ENCODE measurements at places on chromosomes 5 and 9.

DNA sequence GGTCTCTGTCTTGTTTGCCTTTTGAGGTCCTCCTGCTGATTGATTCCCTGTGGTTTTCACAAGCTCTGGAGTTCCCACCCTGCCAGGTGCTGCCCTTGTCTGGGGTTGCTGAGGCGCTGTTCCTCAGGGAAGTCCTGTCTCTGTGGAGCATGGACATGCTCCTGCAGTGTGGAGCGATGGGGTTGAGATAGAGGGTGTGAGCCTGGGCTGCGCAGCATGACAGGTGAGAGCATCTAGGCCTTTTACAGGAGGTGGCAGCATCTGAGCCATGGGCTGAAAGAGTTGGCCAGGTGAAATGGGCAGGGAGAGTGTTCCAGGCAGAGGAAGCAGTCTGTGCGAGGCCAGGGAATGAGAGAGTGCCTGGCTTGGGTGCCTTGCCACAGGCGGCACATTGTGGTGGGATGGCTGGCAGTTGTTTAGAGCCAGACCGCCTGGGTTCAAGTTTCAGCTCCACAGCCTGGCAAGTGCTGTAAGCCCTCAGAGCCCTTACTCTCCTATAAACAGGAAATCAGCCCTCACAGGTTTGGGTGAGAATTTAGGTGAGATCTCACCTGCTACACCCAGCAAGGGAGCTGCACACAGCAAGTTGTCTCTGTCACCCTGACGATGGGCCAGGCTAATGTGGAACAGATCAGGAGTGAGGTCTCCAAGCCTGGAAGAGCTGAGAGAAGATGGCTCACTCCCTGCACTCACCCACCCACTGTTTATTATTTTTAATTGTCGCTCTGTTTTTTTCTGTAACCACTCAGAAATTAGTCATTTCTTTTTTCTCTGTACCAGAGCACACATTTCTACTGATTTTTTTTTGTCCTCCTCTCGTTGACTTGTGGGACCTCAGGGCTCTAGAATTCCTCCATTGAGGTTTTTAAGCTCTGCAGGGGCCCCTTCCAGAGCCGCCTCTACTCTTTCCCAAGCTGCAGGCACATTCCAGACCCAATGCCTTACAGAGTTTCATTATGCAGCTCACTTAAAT lies 19.6 kb downstream of the TCOF1 start:
- DNase-seq = no peak

- DNase-seq = no peak
Observed at GRCh38 chr9:108322326-108323098, 533.3 kb downstream of the ACTL7B start.

DNA sequence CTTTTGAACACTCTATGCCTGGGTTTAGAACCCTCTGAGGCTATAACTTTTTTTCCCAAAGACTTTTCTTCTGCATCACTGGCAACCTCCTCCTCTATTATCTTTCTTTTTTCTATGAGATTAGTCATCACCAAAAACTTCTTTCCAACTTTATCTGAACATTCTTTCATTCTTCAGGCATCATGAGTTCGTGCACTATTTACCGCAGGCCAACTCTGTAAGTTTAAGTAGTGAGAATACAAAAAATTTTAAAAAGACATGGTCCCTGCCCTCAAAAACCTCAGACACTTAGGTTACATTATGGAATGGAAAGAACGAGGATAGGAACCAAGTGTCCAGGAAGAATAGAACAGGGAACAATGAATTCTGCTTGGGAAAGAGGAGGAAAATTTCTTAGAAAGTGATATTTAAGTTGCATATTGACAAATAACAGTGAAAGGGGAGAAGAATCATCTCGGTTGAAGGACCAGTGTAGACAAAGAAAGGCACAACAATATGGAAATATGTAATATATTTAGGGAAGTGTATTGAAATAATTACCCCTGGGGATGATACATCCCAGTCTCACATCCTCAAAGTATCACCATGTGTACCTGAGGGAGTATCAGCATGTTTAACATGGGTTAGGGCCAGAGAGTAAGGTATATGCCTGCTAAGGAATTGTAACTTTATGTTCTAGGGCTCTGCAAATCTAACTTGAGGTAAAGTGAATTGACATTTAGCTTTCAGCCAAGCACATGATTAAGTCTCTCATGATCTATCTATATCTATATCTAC lies 196.5 kb upstream of the NREP start:
- DNase-seq = no peak

GRCh38 chr5:59222687-59223511 lies 640.0 kb downstream of the RAB3C start:
- no peak for DNase-seq

DNA sequence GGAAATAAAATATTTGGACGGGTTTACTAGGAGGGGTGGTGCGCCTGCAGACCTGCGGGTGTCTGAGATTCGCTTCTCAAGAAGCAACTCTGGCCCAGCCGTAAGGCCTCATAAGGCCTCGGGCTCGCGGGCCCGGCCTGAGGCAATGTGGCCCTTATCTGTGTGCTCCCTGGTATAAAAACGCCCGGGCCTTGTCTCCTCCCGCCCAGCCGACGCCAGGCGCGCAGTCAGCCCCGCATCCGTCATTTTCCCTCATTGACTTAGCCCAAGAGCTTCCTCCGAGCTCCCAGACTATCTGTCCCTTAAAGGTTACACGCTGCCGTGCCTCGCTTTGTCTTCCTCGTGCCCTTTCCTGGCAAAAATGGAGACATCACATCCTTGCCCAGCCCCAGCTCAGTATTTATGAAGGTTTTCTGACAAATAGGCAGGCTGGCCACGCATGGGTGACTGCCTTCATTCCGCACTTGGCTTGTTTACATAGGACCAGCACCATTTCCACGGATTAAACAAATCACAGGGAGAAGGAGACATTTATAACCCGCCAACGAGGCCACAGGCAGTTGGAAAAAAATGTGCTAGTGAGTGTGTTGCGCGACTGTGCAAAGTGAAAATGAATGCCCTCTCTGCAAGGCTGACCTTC lies 74.5 kb upstream of the TBCA start:
- no peak for DNase-seq

GRCh38 chr5:123474228-123474627 lies 37.7 kb upstream of the CSNK1G3 start:
- DNase-seq = no peak

GRCh38 chr5:139275956-139276355 lies 17.6 kb upstream of the MATR3 start:
- DNase-seq = no peak

GRCh38 chr5:157750320-157750719 lies 6.8 kb downstream of the LSM11 start:
- no peak for DNase-seq

GRCh38 chr5:140611020-140611521 lies 21.9 kb downstream of the CD14 start:
- no peak for DNase-seq

DNA sequence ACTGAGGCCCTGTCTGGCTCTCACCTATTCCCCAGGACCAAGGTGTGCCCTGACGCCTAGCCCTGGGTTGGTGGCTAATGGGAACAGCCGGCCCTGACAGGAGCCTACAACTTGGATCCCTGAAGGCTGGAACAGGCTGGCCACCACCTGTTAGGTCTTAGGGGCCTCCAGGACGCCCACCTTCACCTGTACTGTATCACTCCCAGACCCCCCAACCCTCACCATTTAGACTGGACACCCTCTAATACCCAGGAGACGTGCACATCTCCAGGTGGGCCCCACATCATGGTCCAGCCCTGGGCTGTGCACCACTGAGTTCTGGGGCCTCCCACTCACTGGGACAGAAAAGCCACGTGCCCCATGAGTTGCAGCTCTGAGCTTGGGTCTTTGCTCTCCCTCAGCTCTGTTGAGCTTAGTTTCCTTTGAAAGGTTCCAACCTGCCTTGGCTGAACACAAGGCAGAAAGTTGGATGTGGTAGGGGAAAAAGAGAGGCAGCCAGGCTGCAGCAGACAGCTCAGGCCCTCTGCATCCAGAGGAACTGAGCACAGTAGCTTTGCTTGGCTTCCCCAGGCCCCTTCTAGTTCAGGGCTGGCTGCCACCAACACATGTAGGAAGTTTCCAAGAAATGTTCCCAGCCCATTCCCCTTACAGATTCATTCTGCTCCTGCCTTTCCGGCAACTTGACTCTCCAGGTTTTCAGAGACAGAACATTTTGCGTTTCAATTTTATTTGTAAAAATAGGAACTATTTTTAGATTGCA lies 116.8 kb upstream of the TBC1D2 start:
- no peak for DNase-seq

GRCh38 chr9:70480405-70480980 lies 66.0 kb upstream of the KLF9 start:
- no peak for DNase-seq
